ENCODE measurements at places on chromosomes 4 and X.
A peak's percentile ranks its signal among the peaks of the same experiment; 100 is the strongest.

DNA sequence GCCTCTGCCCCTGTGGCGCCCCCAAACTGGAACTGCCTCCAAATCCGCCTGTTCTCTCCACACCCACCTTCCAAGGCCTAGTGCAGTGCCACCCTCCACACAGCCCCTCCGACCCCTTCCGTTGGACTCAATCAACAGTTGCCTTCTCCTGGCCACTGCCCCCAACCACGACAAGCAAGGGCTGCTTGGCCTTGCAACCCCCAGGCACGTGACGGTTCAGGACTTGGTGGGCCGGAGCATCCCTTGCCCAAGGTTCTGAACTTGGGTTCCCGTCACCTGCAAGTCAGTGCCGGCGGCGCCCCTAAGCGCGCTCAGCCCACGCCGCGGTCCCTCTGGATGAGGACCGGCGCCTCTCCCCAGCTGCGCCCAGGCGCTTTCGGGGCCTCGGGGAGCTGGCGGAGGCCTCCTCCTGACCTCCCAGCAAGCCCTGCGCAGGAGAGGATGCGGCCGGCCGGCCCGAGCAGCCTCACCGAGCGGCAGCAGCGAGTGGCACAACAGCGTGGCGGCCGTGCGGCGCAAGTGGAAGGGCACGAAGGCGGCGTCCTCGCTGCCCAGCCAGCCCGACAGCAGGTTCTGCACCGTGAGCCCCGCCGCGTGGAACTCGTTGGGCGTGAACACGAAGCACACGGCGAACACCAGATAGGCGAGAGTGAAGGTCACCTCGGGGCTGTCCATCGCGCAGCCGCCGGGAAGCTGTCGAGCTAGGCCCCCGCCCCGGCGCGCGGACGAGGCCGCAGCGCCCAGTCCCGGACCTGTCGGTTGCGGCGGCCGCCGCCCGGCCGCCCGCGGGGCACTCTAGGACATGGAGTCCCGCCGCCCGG lies 750 bp downstream of the TMEM129 start:
- DNase-seq = peak; percentile 49

DNA sequence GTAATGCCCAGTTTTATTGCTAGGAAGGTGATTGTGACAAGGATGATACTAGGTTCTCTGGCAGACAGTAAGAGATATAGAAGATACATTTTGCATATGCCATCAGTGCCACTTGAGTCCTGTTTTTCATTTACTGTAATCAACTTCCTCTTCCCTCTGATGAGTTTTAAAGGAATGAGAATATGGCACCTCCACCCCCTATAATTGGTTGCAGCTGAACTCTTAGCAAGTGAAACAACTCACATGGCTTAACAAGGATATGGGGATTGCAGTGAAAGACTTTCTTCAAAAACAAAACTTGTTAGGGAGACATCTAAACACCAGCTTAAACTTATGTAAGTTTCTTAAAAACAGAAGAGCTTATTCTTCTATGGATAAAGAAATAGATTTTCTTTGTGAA lies 90.0 kb downstream of the AREG start:
- no peak for DNase-seq

- no peak for DNase-seq
Observed at GRCh38 chrX:13082206-13083065, 38.0 kb upstream of the FAM9C start.

- no peak for DNase-seq
Observed at GRCh38 chr4:90215286-90215685, 88.1 kb downstream of the CCSER1 start.

- DNase-seq = no peak
Observed at GRCh38 chr4:129526812-129527211, 430.9 kb downstream of the C4orf33 start.

DNA sequence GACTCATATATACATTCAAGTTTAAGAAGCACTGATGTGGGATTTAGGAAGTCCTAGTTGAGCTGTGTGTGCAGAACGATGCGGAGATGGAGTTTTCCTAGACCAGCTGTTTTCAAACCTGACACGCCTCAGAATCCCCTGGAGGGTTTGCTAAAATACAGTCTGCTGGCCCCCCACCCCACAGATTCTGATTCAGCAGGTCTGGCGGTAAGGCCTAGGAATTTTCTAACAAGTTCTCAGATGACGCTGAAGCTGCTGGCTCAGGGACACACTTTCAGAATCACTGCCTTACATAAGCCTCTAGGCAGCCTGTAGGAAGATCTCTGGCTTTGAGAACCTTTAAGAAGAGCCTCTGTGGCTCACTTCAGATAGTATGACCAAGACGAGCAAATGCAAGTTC lies 73.1 kb downstream of the PHEX start:
- no peak for DNase-seq

DNA sequence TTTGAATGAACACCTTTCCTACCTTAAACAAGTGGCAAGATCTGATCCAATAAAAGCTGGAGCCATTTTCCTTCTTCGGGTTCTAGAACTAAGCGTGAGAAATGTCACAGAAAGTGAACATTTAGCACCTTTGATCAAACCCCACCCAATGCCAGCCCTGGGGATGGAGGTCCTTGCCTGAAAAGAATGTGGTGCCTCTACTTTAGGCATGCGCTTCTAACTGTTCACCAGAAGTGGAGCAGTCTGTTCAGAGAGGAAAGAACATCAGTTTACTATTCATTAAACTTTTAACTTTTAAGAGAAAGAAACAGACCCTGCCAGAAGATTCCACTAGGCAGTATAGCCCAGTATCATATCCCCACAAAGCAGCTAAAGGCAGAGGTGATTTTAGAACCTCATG lies 75.9 kb downstream of the INTS12 start:
- DNase-seq = no peak

DNA sequence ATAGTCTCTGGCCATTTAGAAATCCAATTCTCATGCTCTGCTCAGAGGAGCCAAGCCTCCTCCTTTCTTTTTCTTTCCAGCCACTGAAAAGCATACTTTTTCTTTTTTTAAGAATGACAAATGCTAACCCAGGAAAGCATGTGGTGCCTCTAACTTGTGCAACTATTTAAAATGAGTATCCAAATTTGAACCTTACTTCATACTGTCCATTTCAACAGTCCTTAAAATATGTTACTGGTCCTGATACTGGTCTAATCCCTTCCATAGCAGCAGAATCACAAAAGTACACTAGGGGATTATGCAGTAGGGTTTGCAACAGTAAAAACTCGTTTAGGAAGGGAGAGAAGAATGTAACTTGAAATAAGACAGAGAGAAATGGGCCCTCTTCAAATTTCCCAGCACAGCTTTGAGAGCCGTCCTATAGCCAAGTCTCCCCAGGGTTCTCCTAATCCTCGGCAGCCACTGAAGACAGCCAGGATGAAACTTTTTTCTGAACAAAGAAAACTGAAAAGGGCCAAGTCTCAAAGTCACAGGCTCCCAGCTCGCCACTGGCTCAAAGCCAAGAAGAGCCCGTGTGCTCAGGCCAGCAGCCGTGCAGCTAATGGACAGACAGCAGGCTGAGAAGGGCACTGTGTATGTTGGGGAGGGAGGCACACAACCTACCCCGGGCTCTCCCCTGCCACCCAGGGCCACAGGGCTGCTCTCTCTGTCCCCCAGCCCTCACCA lies 39.5 kb downstream of the GPC4 start:
- no peak for DNase-seq

- no peak for DNase-seq
Observed at GRCh38 chr4:13201241-13201640, 282.9 kb downstream of the RAB28 start.

GRCh38 chrX:13123857-13124345 lies 79.5 kb upstream of the FAM9C start:
- DNase-seq = no peak

GRCh38 chr4:53432528-53433424 lies 55.3 kb downstream of the FIP1L1 start:
- no peak for DNase-seq

GRCh38 chr4:127501103-127501502 lies 131.7 kb upstream of the INTU start:
- DNase-seq = no peak

DNA sequence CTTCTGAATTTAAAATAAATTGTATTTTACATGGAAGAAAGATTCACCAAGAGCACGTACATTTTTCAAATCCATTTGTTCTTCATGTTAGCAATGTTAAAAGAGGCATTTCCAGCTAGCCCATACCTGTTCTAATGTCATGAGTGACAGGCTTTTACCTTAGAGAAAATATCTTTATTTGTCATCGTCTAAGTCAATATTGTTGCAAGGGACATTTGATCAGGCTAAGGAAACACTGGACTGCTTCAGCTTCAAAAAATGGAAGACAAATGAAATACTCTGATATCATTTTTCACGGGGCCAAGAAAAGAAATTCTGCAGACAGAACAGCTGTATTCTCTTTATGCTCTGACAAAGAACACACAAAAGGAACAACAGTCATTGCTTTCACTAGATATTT lies 207.7 kb downstream of the RCHY1 start:
- DNase-seq = no peak

GRCh38 chr4:147794314-147794680 lies 62.4 kb downstream of the ARHGAP10 start:
- DNase-seq = no peak

GRCh38 chrX:71637253-71637618 lies 18.9 kb upstream of the CXCR3 start:
- no peak for DNase-seq
